ENCODE measurements at places on chromosomes 16 and 17.

- DNase-seq: no peak
Observed at GRCh38 chr16:63241497-63242028, 1205.3 kb upstream of the CDH8 start.

DNA sequence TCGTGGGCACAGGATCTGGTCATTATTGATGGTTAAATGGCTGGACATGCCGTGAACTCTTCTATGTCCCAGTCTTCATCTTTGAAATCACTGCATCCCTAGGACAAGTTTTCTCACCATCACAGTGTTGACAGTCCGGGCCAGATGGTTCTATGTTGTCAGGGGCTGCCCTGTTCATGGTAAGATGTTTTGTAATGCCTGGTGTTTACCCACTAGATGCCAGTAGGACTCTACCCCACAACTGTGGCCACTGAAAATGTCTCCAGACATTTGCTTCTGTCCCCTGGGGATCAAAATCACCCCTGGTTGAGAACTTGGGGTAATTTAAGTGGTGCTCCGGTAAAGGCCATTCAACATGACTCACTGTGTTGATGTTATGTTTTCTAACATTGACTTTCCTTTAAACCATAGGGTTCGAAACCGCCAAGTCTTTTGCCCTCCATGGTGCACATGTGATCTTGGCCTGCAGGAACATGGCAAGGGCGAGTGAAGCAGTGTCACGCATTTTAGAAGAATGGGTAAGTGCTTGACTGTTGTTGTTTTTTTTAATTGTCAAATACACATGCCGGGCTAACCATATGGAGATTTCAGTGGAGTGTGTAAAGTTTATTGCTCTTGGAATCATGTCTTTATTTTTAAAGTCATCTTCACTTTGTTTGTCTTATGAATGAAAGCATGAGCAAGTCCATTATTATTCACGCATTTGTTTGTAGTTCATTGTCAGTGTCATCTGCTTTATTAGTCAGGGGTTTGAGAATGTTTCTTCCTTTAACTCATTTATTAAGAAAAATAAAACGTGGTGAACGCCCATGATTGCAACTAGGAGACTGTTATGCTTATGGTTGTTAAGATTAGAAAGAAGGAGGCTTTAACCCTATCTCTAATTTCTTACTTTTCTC is 64.6 kb downstream of the WWOX start:
- no peak for DNase-seq

- DNase-seq: no peak
Observed at GRCh38 chr16:55839115-55839514, 6.2 kb upstream of the CES1 start.

DNA sequence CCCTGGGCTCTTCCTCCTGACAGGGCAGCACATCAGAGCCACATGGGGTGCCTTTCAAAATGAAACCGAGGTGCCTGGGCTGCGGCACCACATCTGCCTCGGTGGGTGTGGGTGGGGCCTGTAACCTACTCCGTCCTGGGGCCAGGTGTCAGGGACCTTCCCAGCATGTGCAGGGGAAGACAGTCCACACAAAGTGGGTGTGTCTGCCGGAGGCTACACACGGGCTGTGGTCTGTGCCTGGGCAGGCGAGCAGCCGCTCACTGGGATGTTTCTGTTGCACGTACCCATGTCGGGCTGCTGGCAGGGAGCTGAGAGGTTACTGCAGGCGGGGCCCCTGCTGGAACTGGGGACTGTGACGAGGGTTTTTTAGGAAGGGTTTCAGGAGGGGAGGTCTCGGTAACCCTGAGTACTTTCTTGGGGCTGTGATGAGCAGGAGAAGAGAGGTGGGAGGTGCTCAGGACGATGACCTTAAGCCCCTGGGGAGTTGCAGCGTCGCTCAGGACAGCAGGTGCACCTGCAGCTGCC is 351.2 kb downstream of the SEC14L1 start:
- DNase-seq: no peak

GRCh38 chr17:83064021-83064731 is 15.2 kb upstream of the METRNL start:
- no peak for DNase-seq

GRCh38 chr16:86092586-86093480 is 193.9 kb downstream of the IRF8 start:
- DNase-seq: no peak

DNA sequence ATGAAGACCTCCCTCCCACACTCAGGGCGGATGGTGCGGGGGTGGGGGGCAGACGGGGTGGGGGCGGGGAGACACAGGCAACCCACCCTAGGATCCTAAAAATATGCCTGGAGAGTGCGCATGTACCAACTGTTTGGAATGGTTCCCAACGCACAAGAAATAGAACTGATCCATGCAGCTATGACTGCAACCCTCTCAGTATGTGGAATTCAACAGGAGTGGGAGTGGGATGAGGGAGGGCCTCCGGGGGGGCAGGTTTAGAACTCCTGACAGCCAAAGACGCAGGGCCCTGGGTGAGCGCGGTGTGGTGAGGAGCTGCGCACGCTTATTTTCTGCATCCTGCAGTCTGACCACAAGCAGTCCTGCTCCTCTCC is 1.1 kb upstream of the P2RX5 start:
- no peak for DNase-seq

- no peak for DNase-seq
Observed at GRCh38 chr17:50093807-50094206, 1.3 kb upstream of the PDK2 start.

GRCh38 chr17:9071811-9072498 is 50.6 kb downstream of the NTN1 start:
- no peak for DNase-seq

DNA sequence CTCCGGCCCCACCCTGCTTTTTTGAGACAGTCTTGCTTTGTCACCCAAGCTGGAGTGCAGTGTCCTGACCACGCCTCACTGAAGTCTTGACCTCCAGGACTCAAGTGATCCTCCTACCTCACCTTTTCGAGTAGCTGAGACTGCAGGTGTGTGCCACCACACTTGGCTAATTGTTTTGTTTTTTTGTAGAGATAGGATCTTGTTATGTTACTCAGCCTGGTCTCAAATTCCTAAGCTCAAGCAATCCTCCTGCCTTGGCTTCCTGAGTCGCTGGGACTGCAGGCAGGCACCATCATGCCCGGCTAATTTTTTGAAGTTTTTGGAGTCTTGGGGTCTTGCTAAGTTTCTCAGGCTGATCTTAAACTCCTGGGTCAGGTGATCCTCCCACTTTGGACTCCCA is 206.7 kb downstream of the SHISA9 start:
- DNase-seq: no peak

DNA sequence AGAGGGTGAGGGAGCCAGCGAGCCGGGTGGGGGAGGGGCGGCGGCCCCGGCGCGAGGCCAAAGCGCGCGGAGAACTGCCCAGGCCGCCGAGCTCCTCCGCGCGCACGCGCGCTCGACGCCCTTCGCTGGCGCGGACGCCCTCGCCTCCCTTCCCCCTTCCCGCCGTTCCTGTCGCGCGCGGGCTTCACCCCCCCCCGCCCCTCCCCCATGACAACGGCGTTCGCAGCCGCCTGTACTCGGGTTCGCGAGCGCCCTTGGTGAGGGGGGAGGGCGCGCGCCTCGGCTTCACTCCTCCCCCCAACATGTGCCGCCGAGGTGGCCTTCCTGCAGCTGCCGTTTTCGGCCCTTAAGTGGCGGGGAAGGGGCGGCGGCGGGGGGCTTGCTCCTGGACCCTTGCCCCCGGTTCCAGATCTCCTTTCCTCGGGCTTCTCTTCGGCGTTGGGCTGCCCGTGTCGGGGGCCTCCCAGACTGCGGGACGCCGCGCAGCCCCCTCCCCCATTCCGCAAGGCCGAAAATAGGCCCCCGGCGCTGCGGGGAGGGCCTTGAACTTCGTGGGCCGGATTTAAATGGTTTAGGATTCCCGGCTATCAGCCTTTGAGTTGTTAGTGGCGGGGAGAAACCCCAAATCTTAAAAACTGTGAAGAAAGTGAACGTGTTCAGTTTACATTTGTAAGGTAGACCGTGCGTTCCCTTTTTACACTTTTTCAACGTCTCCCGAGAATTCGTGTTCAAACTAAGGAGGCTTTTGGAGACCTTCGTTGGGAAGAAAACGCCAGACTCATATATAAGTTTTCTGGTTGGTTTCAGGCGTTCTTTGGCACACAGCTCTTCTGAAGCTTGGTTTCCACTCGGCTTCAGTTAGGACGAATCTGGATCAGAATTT is 653 bp downstream of the SRRM2 start:
- peak; percentile 83 for DNase-seq

GRCh38 chr17:70137451-70138230 is 31.7 kb upstream of the KCNJ2 start:
- DNase-seq: no peak

DNA sequence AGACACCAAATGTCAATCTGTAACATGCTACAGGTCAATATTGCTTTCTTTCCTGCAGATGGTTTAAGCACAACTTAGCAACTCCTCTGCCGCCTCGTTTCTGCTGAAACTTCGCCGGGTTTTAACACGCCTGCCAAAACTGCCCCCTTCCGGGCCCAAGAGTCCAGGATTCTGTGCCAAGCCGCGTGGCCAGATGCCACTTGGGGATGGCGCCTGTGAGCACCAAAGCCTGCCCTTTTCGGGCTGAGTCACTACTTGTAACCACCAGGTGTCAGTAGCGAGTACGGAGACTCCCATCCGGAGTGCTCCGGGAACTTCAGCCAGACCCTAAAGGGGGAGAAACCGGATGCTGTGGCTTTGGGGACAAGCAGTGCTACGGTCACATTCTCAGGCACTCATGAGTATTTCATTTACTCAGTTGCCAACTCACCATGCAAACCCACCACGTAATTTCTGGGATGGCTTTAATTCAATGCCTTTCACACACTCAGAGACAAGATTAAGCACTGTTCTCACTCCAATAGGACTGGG is 7.8 kb downstream of the PMP22 start:
- DNase-seq: peak; percentile 56

GRCh38 chr17:45168991-45169752 is 7.5 kb downstream of the HEXIM2 start:
- DNase-seq: no peak

GRCh38 chr17:45902892-45903346 is 8.6 kb downstream of the MAPT start:
- DNase-seq: no peak

DNA sequence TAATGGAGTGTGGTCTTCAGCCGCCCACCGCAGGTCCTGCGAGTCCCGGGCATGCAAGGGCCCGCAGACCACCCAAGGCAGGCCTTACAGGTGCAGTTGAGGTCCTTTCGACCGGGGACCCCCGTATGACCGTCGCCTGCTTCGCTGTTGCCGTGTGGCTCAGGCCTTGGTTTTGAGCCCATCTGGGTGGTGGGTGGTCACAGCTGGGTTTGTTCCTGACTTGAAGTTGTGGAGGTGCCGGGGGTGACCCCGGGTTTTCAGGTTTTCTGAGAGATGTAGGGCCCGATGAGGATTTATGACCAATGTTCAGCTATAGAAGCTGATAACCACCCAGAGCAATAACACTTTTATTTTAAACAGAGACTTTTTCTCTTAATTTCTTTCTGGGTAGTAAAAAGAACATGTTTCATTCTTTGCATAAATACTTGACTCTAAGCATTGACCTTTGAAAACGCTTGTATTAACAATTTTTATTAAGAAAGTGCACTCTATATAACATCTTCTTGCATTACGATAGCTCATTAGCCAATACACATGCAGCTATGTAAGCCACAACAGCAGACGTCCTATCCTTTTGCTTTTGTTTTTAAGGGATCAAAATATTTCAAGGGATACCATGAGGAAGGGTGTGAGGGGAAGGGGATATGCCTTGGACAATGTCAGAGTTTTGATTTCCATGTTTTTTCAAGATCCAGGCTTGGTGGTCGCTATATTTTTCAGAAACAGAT is 1.9 kb downstream of the FOXL1 start:
- no peak for DNase-seq

All from renal pelvis (tissue), 12 donors.